ENCODE measurements at places on chromosomes 4 and X. TPM values are rescaled to one million over a fixed set of nuclear protein-coding genes. Genes with fewer than 3 reads are reported as not detected.

DNA sequence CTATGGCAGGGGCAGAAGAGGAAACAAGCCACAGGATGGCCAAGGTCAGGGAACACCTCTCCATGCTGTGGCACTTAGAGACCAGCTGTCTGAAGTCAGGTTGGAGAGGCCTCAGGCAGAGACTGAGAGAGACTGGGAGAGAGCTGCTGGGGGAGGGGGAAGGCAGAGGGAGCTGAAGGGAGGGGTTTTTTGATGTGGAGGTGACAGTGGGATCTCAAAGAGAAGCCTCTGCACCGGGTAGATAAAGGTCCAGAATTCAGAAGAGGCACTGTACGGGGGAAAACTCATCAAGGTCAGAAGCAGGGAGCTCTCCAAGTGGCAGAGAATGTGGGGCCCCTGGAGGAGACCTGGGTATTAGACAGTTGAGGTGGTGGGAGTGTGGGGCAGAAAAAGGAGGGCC lies 41.6 kb upstream of the HMGB3 start:
- H3K27ac ChIP-seq: no peak overlapping the region
- no peak overlapping the region for H3K4me3 ChIP-seq
- H3K36me3 ChIP-seq: no peaks in the 10 kb centered on the region
- no peaks in the 10 kb centered on the region for H3K27me3 ChIP-seq

GRCh38 chr4:127856196-127856812 lies 24.4 kb upstream of the PLK4 start:
- no peaks in the 10 kb centered on the region for H3K27me3 ChIP-seq
- H3K4me1 ChIP-seq: no peaks in the 10 kb centered on the region
- no peaks in the 10 kb centered on the region for H3K36me3 ChIP-seq
- H3K27ac ChIP-seq: no peak overlapping the region
- no peak for DNase-seq
- H3K4me3 ChIP-seq: no peak overlapping the region

The FSTL5 gene
- total RNA-seq: not detected

The TMSB15B gene
- not detected for total RNA-seq

The RPS6KA3 gene
- total RNA-seq: 91.0 TPM

The FRMD7 gene
- total RNA-seq: not detected

The TCEAL2 gene
- not detected for total RNA-seq
